Sigmoid colon (tissue), 7 donors: ENCODE measurements at places on chromosomes 2 and 18. TPM values are rescaled to one million over a fixed set of nuclear protein-coding genes. Genes with fewer than 3 reads are reported as not detected.

ATP6V1B1 gene
- total RNA-seq: 0.66 TPM

DNA sequence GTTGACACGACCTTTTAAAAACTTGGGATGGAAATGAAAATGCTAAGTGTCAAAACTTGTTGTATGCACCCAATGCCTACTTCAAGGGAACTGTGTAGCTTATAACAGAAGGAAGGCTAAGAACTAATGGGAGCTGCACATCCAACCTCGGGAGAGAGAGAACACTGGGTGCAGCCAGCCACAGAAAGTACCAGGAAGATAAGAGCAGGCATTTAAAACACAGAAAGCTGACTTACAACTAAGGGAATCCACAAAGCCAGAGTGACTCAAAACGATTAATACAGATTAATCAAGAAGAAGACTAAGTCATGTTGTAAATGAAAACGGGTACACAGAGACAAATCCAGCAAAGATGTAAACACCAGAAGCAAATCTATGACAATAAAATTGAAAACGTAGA, 113.4 kb downstream of the HDAC4 start:
- DNase-seq: peak; percentile 28

GRCh38 chr2:20668451-20668850, 1.5 kb downstream of the GDF7 start:
- no peak for DNase-seq

DNA sequence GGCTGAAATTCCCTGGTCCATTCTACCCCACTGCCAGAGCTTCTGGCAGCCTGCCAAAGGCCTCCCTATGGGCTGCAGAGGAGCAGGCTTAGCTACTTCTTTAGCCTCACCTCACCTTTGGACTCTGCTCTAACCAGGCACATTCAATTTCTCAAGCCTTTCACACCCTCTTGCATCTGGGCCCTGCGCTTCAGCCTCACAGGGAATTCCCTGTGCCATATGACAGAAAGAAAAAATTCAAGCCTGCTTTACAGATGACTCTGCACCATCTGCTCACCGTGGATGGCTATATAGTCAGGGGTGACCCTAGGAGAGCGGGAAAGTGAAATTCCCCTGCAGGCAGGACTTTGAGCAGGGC, 62.5 kb downstream of the REEP1 start:
- peak; percentile 79 for DNase-seq

DNA sequence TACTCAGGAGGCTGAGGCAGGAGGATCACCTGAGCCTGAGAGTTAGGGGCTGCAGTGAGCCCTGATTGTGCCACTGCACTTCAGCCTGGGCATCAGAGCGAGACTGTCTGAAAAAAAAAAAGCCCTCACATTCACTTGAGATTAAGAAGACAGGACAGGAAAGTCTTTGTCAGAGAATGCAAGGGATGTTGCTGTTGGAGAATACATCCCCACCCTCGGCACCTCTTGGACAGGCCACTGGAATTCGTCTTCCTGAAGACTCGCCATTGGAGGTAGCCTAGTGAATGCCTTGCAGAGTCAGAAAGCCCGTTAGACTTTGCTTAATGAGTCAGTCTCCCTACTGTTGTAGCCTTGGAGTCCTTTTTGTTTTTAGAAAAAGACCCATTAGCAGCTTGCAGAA, 205.6 kb downstream of the FAM210A start:
- DNase-seq: no peak
